ENCODE measurements at places on chromosomes 5 and 9.

GRCh38 chr5:179209359-179210150, 135.7 kb downstream of the ADAMTS2 start:
- DNase-seq, result no peak

DNA sequence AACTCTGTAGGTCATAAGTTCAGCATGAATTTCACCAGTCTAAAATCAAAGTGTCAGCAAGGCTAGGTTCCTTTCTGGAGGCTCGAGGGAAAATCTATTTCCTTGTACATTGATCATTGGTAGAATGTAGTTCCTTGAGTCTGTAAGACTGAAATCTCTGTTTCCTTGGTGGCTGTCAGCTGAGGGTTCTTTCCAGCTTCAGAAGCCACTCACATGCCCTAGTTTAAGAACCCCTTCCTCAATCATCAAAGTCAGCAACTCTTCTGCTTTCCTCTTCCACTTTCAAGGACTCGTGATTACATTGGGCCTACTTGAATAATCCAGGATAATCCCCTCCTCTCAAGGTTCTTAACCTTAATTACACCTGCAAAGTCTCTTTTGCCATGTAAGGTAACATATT, 4.9 kb upstream of the SCAMP1 start:
- no peak for DNase-seq

- DNase-seq, result peak; percentile 18
These were observed 19.0 kb upstream of the FER start for GRCh38 chr5:108728566-108729241.

- no peak for DNase-seq
These were observed 377 bp upstream of the PCDHAC2 start for GRCh38 chr5:140965905-140966292.

DNA sequence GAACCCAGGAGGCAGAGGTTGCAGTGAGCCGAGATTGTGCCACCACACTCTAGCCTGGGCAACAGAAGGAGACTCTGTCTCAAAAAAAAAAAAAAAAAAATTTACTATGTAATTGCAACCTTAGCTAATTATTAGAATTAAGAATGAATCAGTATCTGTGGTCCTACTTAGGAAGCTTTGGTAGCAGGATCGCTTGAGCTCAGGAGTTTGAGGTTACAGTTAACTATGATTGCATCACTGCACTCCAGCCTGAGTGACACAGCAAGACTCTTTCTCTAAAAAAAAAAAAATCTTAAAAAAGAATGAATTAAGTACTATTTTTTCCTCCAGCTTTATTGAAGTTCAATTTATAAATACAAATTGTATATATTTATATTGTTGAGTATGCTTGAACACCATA, 16.7 kb downstream of the NDUFAF2 start:
- no peak for DNase-seq

DNA sequence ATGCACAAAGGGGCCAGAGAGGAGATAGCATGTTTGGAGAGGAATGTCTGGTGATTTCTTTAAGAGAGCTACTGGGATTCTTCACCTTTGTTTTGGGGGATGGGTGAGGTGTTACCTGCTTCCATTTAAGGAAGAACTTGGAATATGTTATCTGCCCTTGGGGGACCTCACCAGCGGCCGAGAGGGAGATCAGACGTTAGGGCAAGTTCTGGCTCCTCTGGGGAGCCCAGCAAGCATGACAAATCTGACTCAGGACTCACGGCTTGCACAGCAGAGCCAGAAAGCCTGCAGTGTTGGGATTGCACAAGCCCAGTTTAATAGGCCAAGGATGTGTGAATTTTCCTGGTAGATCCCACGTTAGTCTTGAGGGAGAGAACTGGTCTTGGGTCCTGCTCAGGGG, 40.3 kb downstream of the SLC28A3 start:
- DNase-seq, result no peak

DNA sequence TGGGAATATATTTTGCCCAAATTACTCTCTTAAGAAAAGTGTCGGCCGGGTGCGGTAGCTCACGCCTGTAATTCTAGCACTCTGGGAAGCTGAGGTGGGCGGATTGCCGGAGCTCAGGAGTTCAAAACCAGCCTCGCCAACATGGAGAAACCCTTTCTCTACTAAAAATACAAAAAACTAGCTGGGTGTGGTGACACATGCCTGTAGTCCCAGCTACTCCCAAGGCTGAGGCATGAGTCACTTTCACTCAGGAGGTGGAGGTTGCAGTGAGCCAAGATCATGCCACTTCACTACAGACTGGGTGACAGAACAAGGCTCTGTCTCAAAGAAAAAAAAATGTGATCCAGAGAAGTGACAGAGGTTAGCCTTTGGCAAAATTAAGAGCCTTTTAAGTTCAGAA, 26.4 kb upstream of the TMEM171 start:
- no peak for DNase-seq

- no peak for DNase-seq
These were observed 8.7 kb downstream of the TTC39B start for GRCh38 chr9:15298362-15298761.

DNA sequence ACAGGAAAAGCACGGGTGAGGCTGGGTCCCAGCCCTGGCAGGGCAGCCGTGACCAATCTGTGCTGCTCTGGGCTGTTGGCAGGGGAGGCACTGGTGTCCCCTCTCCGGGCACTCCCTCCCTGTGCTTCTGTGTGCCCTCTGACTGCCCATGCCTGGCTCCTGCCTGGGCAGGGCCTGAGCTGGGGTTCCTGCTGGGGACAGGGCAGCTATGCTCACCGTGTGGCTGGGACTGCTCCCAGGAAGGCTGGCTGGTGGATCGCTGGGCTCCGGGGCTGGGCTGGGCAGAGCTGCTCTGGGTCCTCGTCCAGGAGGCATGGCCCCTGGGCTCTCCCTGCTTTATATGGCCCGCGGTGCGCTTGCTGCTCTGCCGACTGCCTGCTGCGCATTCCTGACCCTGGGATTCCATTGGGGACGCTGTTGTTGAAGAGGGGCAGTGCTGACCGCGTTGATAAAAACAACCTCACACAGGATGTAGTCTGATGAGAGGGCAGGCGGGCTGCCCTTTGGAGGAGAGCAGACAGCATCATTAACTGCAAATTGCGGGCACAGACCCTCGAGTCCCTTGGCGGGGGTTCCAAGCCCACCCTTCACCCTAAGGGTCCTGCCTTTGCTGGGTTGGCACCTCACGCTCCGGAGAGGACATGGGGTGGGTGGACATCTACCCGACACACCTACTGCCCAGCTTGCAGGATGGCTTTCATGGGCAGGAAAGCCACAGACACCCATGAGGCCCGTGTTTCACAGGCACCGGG, 955 bp downstream of the QRFP start:
- DNase-seq, result no peak

DNA sequence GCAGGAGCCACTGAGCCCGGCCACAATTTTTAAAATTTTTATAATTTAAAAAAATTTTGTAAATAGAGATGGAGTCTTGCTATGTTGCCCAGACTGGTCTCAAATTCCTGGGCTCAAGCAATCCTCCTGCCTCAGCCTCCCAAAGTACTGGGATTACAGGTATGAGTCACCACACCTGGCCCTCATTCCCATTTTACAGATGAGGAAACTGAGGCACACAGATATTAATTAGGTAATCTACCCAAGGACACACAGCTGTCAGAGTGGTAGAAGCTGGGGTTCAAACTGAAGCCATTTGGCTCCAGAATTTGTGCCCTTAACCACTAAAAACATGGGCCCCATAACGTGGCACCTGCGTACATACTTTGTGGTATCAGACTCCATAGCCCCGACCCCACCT, 7.5 kb downstream of the TRUB2 start:
- DNase-seq, result no peak

GRCh38 chr9:2755285-2755684, 38.0 kb downstream of the KCNV2 start:
- no peak for DNase-seq
